ENCODE measurements at places on chromosomes 12 and 14.

- no peak for DNase-seq
These were observed 69.9 kb downstream of the C12orf56 start for GRCh38 chr12:64320611-64321010.

DNA sequence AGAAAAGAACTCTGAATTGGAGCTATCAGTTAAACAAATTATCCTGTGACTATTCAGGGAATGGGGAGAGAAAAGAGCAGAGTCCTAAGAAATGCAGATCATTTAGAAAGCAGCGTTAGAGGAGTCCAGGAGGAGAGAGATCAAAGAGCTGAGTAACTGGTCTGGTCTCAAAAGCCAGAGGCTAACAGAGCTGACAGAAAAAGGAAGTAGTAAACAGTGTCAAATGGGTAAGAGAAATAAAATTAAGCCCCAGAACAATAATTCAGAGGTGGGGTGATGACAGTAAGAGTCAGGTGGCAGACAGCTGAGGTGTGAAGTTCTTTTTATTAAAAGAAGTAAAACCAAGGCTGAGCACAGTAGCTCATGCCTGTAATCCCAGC, 19.3 kb downstream of the GXYLT1 start:
- no peak for DNase-seq

GRCh38 chr12:1750300-1750699, 59.4 kb downstream of the ADIPOR2 start:
- no peak for DNase-seq

DNA sequence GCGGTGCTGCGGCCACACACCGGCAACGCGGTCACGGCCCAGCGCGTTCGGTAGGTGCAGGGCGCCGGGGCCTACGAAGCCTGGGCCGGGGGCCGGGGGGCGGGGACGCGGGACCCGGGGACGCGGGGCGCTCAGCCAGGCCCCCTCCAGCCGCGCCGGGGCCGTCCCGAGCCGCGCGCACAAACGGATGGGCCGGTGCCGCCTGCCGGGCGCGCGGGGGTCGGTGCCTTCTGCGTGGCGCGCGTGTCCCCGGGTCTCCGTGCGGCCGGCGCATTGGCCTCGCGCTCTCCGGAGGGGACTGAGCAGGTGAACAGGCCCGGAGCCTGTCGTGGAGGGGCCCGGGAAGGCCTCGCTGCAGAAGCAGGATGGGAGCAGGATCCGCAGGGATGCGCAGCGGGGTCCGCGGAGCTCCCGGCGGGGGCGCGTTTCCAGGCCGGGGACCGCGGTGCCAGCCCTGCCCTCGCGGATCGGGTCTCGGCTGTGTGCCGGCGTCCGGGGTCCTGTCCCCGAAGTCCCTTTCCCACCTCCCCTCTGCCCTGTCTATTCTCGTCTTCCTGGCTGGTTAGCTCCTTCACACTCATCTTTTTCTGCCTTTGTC, 421 bp downstream of the GLT1D1 start:
- DNase-seq, result no peak

DNA sequence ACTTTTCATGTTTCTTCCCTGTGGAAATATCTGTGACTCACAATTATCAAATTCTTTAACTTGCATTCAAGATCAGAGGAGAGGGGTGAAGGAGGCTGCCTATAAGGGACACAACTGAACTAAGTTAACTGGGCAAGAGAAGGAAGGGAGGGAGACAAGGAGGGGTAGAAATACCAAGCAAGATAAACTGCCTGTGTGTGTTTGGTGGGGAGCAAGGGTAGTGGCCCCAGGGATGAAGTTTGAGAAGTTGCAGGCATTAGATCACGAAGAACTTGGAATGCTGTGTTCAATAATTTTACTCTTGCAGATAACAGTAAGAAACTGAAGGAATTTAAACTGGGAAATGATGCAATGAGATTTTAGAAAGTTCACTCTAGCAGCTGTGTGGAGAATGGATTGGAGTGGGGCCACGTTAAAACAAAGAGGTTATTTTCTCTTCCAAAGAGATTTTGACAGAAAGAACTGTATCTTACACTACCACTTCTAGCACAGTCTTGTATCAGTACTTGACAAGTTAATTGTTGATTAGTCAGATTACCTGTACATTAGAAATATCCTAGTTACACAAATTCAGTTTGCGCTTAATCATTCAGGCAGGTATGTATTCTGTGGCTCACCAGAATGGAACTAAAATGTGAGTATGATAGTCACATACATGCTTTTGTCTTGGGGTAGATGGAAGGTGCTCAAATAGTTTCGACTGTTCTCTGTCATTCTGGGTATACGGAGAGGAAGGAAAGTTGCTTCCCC, 7.4 kb downstream of the PKP2 start:
- DNase-seq, result peak; percentile 60

DNA sequence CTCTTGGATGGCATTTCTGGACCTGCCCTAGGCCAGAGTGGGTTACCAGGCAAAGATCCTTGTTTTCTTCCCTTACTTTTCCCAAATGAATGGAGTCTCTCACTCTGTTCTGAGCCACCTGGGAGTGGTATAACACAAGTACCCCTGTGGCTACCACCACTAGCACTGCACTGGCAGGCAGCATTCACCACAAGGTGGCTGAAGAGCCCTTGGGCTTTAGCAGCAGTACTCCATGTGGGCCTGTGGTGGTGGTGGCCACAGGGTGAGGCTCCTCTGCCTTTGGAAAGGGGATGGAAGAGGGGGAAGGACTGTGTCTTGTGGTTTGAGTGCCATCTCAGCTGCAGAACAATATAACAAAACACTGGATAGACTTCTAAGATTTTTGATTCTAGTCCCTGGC, 38.1 kb upstream of the LMNTD1 start:
- no peak for DNase-seq

- DNase-seq, result no peak
These were observed 15.7 kb downstream of the CHPT1 start for GRCh38 chr12:101713059-101713682.

GRCh38 chr14:104978746-104979691, 845 bp upstream of the AHNAK2 start:
- no peak for DNase-seq

- peak; percentile 40 for DNase-seq
These were observed 1.5 kb downstream of the CIPC start for GRCh38 chr14:77099425-77100167.

DNA sequence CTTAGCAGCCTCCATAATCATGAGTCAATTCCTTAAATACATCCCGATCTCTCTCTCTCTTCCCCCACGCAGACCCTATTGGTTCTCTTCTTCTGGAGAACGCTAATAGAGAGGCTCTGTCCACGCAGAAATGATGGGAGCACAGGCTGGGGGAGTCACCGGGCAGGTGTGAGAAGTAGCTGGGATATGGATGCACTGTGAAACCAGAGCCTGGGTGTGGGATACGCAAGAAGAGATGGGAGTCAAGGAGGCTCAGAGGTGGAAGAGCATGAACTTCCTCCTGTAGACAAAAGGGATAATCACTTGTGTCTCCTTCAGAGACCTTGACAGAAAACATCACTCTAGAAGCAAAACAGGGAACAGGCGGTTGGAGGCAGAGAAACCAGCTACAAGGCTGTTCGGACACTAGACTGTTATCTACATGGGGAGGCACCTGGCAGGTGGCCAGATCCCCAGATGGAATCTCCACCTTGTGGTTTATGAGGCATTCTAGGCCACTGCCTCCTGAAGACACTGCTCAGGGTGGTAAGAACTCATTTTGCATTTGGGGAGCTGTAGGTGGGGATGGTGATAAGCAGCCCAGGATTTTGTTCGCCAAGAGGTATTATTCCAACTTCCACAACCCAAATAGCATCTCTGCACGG, 7.2 kb upstream of the SELPLG start:
- peak; percentile 27 for DNase-seq

GRCh38 chr14:101625336-101626097, 64.2 kb downstream of the DIO3 start:
- DNase-seq, result peak; percentile 15

DNA sequence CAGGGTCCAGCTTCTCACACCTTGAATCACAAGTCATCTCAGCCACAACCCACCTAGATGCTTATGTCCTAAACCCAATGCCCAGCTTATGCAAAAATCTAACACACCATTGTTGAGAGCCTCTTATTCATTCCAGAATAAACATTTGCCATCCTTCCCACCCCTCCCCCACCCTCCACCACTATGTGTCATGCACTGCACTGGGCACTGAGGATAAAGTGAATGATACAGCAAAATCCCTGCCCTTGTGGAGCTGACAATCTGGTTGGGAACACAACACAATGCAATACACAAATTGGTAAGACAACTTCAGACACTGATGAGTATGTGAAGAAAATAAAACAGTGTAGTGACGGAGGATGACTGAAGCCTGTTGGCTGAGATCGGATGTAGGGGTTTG, 1.4 kb upstream of the GLTP start:
- peak; percentile 73 for DNase-seq

DNA sequence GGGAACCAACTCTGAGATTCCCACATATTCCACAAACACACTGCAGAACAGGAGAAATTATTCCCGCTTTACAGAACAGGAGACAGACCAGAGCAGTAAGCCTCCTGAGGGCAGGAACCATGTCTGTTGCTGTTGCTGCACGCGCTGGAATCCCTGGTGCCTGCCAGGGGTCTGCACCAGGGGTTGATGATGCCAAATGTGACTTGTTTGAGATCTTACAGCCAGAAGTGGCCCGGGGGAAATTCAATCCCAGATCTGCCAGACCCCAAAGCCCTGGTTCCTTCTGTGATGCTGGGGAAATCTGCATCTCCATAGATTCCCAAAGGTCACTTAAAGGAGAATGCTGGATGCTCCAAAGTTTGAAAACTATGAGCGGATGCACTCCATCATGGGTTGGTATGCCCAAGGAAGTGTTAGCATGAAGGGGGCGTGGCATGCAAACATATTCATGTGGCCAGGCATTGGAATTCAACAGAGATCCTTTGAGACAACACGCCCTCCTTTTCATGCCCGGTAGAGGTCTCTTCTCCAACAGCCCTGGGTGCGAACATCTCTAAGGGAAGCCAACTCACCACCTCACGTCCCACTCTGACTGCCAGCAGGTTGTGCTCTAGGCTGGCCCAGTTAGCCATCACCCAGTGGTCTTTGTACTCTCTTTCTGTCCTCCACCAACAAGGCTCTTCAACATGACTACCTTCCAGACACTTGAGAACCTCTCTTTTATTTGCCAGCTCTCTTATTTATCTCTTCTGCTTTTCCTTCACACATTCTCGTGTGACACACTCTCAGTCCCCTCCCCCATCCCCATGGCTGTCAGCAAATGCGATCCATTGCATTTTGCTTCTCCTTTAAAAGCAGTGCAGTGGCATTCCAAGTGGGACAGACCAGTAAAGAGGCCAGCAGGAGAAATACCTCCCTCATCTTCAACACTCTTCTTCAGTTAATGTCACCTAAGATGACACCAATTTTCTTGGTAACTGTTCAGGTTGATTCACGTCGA, 131.3 kb downstream of the ZFP36L1 start:
- no peak for DNase-seq

DNA sequence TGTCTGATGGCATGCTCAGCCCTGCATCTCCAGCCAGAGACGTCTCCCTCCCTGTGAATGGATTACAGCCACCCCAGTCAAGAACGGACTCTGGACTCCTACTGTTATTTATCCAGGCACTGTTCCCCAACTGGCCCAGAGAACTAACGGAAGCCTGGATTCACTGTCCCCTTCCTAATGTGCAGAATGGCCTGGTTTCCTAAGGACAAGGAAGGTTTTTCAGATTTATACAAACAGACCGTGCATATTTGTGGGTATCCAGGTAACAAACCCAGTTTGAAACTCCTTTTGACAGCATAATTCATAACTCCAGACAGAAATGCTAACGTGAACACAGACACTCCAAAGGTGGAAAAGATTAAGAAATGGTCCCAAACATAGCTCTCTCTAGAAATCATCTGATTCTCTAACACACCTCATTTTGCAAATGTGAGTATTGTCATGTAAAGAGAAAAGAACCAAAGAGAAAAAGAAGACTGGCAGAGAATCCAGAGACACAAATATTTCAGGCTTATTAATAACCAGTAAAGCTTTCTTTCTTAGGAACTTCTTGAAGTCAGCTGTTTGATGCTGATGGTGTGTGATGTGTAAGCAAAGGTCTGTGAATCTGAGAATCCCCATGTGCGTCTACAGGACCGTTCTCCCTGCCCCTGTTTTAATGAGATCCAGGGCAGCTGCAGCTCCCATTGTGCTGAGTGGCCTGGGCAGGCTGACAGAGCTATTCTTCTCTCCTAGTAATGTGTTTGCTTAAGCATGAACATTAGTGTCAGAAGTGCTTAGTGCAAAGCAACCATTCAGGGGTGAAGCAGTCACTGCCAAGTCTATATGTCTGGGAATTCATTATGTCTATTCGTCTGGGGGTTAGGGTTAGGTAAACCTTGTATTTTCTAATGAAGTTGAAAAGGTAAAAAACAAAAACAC, 86.8 kb upstream of the HIF1A start:
- DNase-seq, result no peak

GRCh38 chr14:21680072-21680471, 6.5 kb upstream of the OR4E1 start:
- peak; percentile 67 for DNase-seq

DNA sequence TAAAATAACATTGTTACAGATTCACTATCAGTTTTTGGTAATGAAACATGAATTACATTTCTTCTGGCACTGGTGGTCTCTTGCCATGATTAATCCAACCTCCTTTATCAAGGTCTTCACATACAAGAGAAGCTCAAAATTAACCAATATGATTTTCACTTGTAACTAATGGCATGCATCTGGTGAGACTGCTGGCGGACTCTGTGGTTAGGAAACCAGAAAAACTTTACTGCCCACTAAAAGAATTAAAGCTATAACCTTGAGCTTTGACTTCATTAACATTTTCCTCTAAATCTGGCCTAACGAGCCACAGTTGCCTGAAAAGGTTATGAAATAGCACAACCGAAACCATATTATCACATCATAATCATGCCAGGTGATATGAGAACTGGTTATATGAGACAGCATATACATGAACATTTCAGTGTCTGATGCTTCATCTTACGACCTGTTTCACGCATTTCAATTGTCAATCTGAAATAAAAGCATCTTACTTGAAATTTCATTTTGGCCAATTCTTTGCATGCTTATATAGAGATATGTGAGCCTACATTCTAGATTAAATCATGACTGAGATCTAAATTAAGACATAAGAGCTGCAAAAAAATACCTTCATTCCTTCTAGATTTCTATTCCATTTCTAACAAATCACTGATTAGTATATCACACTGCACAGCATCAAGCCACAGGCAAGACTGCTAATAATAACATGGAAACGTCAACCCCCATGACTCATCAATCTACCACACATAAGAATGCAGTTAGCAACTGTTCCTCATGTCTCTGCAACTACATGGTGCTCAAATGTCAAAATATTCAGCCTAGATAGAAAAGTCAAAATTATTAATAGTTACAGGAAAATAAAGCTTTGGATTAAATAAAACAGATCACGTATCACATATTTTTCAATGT, 89.3 kb downstream of the OSBPL8 start:
- peak; percentile 89 for DNase-seq

- DNase-seq, result no peak
These were observed 942 bp downstream of the SYT1 start for GRCh38 chr12:78865516-78865915.

- DNase-seq, result no peak
These were observed 25.5 kb downstream of the GCH1 start for GRCh38 chr14:54877015-54877702.

DNA sequence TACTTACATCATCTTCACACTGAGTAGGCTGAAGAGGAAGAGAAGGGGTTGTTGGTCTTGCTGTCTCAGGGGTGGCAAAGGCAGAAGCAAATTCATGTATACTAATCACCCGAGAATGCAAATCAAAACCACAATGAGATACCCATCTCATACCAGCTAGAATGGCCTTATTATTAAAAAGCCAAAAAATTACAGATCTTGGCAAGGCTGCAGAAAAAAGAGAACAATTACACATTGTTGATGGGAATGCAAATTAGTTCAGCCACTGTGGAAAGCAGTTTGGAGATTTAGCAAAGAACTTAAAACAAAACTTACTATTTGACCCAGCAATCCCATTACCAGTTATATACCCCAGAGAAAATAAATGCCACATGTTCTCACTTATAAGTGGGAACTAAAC, 154.9 kb downstream of the SEC23A start:
- no peak for DNase-seq
